Chondrocyte (in vitro differentiated cells): ENCODE measurements at places on chromosomes 6 and 20. TPM values are rescaled to one million over a fixed set of nuclear protein-coding genes. Genes with fewer than 3 reads are reported as not detected.

DNA sequence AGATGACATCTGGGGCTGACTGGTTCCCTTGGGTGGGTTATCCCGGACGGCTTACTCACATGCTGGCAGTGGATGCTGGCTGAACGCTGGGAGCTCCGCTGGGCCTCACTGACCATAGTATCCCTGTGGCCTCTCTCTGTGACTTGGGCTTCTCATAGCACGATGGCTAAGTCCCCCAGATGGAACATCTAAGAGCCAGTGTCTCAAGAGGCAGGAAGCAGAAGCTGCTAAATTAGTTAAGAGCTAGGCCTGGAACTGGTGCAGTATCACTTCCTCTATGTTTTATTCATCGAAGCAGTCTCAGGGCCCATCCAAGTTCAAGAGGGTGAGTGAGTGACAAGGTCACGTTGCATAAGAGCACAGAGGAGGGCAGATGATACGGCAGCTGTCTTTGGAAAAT, 116.5 kb upstream of the LAMP5 start:
- no peak for DNase-seq
- peaks cover 3% of the 10 kb centered on the region for H3K36me3 ChIP-seq
- H3K4me1 ChIP-seq = peaks cover 19% of the 10 kb centered on the region
- no peak overlapping the region for H3K27ac ChIP-seq

GRCh38 chr6:4946521-4946920, 57.3 kb downstream of the RPP40 start:
- H3K36me3 ChIP-seq = peaks cover 12% of the 10 kb centered on the region
- H3K27me3 ChIP-seq = no peaks in the 10 kb centered on the region
- no peak overlapping the region for H3K27ac ChIP-seq
- H3K4me3 ChIP-seq = no peak overlapping the region
- DNase-seq = no peak

GRCh38 chr6:84411060-84411629, 183.7 kb upstream of the CEP162 start:
- peaks cover 24% of the 10 kb centered on the region for H3K27me3 ChIP-seq
- H3K27ac ChIP-seq = no peak overlapping the region
- peaks cover 4% of the 10 kb centered on the region for H3K4me1 ChIP-seq
- no peaks in the 10 kb centered on the region for H3K36me3 ChIP-seq

PNPLA1 gene
- total RNA-seq = not detected in 3 replicates
